ENCODE measurements at places on chromosomes 6 and 20.

- peak; percentile 35 for DNase-seq
Observed at GRCh38 chr6:49001856-49002541, 461.1 kb downstream of the MMUT start.

GRCh38 chr6:3419624-3420272 is 37.1 kb downstream of the SLC22A23 start:
- DNase-seq, result peak; percentile 66

DNA sequence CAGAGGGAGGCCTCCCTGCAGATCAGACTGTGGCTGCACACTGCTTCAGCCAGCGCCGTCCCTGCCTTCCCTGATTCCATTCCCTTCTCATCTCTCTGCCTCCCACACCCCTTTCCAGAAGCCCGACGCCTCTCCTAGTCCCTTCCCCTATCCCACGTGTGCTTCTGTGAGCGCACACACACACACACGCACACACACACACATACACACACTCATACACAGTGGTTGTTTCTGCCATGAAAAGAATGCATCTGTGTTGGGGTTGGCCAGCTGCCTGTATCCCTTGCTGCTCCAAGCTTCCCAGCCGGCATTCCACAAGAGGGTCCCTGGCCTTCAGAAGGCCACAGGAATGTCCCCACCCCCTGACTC is 51.7 kb downstream of the MOCS1 start:
- peak; percentile 83 for DNase-seq

- peak; percentile 61 for DNase-seq
Observed at GRCh38 chr6:32752580-32752979, 10.8 kb downstream of the HLA-DQB2 start.

GRCh38 chr20:49259284-49259683 is 18.6 kb downstream of the ZNFX1 start:
- DNase-seq, result no peak

Measured in RPMI7951 (cell line).